Cardiac fibroblast (primary cell): ENCODE measurements at places on chromosomes 7 and 10.

GRCh38 chr10:116849248-116850057 lies at the start of gene ENO4:
Gene ENO4, plus strand, starts transcription at chr10:116849499. Its CDS starts 68 bp downstream, at chr10:116849567.
- DNase-seq = peak; percentile 56

DNA sequence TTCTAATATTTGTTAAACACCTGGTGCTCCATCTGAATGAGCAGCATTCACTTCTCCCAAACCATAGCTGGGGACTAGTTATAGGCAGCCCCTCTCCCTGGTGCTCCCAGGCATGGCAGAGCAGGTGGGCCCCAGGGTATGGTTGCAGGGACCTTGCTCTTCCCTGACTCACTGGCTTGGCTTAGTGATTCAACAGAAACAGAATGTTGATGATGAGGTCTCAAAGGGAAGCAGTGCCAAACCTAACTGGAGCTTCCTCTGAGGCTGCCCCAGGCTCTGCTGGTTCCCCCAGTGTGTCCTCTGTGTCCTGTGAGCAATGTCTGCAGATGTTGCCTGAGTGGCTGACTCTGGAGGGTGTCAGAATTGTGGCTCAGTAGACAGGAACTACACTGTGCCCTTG lies 3.7 kb downstream of the GPR26 start:
- DNase-seq = no peak

GRCh38 chr7:55483046-55483445 lies 89.3 kb downstream of the VOPP1 start:
- no peak for DNase-seq

DNA sequence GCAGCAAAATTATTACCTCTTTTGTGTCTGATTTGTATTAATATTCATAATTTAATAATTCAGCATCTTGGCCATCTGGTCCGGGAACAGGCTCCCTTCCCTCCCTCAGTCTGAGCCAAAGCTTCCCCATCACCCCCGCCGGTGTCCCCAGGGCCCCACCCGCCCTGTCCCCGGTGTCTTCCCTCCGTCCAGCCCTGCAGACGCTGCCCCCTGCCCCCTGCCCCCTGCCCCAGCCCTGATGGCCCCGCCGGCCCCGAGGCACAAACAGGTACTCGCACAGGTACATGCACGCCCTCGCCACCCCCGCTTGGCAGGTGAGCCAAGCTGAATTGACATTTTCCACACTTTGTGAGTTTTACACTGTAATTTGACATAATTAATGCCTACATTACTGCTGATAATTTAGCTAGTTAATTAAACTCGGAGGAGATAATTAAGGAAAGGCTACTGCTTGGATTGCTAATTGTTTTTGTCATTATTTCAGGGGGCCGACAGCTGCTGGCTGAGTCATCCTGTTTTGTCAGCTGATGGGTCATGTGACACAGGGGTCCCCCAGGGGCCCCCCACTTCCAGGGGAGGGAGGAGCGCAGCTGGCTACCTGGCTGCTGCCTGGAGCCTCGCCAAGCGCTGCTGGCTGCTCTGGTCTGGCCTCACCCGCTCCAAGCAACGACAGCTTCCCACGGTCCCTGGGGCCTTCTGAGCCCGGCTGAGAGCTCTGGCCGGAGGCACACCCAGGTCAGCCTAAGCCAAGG lies 36.6 kb downstream of the MICALL2 start:
- DNase-seq = no peak

DNA sequence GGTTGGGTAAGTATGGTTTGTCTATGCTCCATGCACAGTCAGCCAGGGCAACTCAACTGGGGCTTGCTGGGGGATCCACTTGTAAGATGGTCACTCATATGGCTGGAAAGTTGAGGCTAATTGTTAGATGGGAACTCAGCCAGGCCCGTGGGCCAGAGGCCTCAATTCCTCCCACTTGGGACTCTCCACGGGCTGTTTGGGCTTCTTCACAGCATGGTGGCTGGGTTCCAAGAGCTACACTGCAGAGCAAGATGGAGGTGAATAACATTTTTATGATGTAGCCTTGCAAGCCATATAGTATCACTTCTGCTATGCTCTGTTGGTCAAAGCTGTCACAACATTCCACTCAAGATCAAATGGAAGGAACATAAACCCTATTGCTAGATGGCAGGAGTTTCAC lies 39.2 kb downstream of the ELMO1 start:
- DNase-seq = no peak

DNA sequence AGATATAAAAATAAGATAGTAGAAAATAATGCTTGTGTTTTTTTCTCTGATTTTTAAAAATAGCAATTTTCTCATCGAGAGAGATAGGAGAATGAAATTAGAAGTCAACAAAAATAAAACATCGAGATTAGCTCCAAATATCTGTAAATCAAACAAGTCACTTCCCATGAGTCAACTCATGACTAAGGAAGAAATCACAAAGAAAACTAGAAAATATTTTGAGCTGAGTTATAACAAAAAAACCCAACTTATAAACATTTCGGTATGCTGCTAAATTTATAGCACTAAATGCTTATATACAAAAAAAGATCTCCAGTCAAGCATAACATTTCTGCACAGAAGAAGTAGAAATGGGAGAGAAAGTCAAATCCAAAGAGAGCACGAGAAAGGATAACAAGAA lies 140.1 kb downstream of the ITGA8 start:
- DNase-seq = no peak

DNA sequence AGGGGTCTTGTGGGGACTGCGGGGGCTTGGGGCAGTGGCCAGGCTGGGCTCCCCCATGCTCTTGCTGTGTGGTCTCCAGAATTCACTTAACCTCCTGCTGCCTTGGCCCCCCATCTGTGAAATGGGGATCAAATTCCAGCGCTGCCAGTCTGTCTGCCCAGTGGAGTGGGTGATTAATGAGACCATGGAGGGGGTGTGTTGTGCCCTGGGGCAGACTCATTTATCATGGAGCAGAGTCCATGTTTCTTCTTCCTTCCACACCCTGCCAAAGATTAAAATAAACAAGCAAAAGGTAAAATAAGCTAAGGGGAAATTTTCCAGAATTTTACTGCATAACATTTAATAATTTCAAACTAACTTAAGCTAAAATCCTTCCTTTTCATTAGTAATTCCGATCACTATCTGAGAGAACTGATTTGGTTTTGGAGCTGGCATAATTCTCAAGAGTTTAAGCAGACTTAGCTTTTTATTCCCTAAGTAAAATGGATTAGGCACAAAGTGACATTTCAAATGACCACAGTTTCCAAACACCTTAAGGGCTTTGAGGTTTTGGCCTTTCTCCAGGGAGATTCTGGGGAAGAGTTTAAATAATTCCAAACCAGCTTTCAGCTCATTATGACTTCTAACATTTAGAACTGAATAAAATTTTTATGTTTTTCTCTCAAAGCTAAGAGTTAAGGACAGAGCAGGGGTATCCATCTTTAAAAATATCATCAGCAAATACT lies 211.9 kb downstream of the CXCL12 start:
- no peak for DNase-seq

- DNase-seq = no peak
These were observed 64.4 kb downstream of the VSTM4 start for GRCh38 chr10:49050906-49051305.

DNA sequence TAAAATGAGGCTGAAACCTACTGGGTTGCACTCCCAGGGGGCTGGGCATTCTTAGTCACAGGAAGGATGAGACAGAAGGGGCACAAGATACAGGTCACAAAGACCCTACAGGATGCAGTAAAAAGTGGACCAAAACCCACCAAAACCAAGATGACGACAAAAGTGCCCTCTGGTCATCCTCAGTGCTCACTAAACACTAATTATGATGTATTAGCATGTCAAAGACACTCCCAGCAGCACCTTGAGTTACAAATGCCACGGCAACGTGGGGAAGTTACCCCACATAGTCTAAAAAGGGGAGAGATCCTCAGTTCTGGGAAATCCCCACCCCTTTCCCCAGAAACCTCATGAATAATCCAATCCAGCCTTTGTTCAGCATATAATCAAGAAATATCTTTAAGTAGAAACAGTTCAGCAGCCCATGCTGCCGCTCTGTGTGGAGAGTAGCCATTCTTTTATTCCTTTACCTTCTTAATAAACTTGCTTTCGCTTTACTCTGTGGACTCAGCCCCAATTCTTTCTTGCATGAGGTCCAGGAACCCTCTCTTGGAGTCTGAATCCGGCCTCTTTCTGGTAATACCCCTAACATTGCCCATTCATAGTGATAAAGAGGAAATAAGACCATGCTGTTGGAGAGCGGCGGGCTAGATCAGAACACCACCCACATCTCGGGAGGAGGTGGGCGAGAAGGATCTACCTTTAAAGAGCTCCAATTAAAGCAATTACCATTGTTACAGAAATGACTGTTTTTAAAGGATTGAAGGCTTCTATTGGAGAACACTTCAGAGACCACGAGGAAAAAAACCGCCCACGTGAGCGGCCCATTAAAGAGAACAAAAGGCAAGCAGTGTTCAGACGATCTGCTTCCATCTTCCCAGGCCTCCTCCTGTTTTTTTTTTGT lies 170.9 kb downstream of the USP6NL start:
- no peak for DNase-seq

GRCh38 chr10:3790272-3790671 lies 5.3 kb upstream of the KLF6 start:
- DNase-seq = no peak

GRCh38 chr7:14368285-14368684 lies 378.8 kb upstream of the ETV1 start:
- DNase-seq = no peak

- DNase-seq = no peak
These were observed 79.5 kb downstream of the NEBL start for GRCh38 chr10:20817646-20818045.

GRCh38 chr7:81064426-81064825 lies 145.6 kb upstream of the SEMA3C start:
- DNase-seq = peak; percentile 12

DNA sequence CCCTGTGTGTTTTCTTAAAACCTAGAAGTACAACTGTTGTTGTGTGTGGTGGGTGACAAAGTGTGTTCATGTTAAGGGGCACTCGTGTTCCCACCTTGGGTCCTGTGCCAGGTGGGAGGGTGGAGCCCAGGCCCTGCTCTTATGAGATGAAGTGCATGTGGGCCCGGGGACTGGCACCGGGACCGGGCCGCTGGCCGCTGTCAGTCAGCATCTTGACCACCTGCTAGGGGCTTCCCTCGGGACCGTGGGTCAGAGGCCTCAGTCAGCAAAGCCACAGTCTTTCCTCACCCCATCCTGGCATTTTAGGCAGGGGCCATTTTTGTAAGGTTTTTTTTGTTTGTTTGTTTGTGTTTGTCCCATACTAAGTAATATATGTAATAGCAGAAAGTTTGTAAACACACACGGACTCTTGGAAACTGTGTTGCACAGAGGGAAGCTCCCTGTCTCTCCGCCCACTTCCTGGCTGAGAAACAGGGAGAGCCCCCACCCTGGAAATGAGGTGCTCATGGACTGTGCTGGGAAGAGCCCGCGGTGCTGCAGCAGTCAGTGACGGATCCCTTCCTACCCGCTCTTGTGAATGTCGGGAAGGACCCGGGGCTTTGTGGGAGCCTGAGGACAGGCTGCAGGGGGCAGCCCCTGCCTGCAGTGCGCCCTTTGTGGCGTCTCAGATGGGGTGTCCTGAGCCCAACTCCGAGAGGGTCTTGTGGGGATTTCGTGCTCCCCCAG lies 13.4 kb downstream of the AGAP3 start:
- DNase-seq = no peak

DNA sequence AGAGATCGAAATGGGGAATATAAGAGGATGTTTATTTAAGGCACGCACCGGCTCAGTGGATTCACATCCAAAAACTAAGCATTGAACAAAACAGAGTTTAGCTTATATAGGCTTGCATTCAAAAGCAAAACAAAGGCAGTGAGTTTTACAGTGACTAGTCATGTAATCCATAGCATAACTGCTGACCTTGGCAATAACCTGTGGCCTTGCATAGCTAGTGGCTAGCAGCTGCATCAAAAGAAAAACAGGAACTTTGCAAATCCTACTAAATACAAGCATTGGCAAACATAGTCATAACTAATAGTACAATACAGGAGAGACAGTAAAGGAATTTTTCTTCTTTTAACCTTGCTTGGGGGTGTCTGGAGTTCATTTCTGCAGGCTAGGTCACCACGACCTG lies 9.7 kb upstream of the ZNF485 start:
- DNase-seq = no peak

- peak; percentile 86 for DNase-seq
These were observed 4.4 kb downstream of the BAG3 start for GRCh38 chr10:119655566-119656001.

GRCh38 chr10:70771311-70772194 lies 13.6 kb downstream of the TBATA start:
- DNase-seq = no peak

- DNase-seq = no peak
These were observed 162.6 kb downstream of the RAB11FIP2 start for GRCh38 chr10:117884093-117884492.

DNA sequence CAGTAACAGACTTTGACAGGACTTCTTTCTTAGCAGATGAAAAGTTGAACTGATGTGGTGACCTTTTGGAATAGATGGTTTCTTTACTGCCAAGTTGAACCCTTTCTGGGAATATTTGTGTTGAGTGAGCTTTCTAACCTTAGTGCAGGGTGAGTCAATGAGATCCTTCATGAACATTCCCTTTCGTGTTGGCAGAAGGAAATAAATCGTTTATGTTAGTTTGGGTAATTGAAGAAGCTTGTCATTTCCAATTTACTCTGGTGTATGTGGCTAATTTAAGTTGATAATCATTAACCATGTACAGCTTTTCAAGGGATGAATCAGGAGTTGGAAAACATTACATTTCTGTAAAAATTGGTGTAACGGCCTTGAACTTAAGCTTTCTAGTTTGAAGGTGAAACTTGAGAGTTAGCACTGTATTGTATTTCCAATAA lies 43.4 kb downstream of the PTTG1IP2 start:
- no peak for DNase-seq

DNA sequence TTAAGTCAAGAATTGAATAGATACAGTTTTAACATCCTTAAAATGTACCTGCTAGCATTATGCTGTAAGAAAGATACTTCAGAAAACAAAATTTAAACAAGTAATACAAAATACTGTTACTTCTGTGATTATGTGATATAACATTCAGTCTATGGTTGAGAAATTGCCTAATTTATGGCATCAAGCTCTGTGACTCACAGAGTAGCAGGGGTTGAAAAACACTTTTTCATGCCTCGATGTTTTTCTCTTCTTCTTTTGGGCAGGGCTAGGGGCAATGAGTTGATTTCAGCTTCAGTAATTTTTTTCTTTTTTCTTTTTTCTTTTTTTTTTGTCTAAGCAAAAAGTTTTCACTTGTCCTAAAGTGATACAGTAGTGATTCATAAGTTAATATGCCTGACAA lies 209.2 kb downstream of the MBL2 start:
- peak; percentile 34 for DNase-seq

DNA sequence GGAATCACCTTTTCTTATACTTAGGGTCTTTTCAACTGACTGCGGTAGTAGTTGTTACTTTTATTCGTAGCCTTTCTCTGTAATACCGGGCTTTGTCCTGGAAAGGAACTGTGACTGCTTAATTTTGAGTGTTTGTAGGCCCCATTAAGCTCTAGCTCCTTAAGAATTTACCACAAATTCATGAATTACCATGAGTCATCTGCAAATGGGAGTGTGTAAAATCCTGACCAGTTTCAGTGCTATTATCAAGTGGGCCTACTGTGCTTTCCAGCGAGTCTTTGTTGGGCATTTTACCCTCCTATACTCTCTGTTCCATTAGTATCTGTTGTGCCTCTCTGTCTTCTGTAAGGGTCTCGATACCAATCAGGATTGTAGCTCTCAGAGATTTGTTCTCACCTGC lies 49.7 kb downstream of the ZMYND11 start:
- no peak for DNase-seq
